Skin of body (tissue), 3 donors: ENCODE measurements at places on chromosomes 3 and 15.

DNA sequence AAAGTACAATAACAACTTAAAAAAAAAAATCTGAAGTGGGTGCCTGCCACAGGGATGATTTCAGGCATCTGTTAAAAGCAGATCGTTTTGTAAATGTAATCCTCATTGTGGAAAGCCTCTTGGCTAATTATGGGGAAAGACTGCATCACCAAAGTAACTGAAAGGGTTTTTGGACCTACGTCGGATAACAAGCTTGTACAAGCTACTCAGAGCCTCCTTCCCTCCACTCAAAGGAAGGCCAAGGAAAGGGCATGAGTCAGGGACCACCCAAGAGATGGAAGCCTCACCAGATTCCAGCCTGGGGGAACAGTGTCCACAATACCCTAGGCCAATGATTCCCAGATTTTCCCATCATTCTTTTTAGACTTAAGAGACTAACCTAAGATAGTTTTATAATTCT is 84.3 kb downstream of the ATP1B3 start:
- no peak for DNase-seq

DNA sequence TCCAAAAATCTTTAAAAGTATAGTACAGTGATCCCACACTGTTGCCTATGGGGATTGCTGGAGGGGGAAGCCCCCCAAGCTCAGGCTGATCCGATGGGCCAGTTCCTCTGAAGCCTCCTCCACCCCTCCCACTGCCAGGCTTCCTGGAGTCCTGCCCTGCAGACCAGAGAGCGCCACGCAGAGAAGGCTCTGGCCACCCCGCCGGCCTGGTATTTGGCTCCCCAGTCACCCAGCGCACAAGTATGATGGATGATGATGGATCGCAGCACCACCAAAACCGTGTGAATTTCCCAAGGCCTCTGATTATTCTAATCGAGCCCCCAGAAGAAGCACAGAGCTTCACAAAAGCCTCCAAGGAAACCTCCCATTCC is 259.0 kb downstream of the MECOM start:
- DNase-seq, result no peak

- DNase-seq, result no peak
These were observed 131.1 kb downstream of the ADAMTSL3 start for GRCh38 chr15:83784975-83785374.

- DNase-seq, result no peak
These were observed 145.9 kb downstream of the SHQ1 start for GRCh38 chr3:72702390-72702789.

- no peak for DNase-seq
These were observed 336.0 kb upstream of the KCNH8 start for GRCh38 chr3:18812316-18812715.

DNA sequence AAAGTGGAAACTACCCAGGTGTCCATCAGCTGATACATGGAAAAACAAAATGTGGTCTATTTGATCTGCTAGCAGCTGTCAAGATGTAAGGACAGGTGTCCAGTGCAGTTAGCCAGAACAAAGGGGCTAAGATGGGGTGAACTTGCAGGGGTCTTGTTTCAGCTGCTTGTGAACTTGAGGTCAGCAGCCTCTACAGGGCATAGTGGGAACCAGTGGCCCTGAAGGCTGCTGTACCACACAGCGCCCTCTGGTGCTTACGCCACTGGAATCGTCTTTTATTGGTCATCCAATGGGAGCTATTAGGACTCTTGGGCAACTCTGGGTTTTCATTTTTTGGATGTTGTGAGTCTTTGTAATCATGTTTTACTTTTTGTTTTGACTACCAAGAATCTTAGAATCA is 62.2 kb upstream of the CTSH start:
- no peak for DNase-seq

- DNase-seq, result no peak
These were observed 1239.2 kb downstream of the ROBO2 start for GRCh38 chr3:78279091-78279490.

GRCh38 chr3:160450846-160451245 is 1.3 kb upstream of the TRIM59 start:
- DNase-seq, result peak; percentile 6

- peak; percentile 91 for DNase-seq
These were observed 92.1 kb downstream of the ASB7 start for GRCh38 chr15:100694381-100695021.

- DNase-seq, result no peak
These were observed 206.3 kb upstream of the PRICKLE2 start for GRCh38 chr3:64431526-64432091.

GRCh38 chr15:26106556-26106955 is 243.4 kb upstream of the ATP10A start:
- DNase-seq, result no peak

- no peak for DNase-seq
These were observed 60.5 kb upstream of the LRIG1 start for GRCh38 chr3:66561367-66561766.

DNA sequence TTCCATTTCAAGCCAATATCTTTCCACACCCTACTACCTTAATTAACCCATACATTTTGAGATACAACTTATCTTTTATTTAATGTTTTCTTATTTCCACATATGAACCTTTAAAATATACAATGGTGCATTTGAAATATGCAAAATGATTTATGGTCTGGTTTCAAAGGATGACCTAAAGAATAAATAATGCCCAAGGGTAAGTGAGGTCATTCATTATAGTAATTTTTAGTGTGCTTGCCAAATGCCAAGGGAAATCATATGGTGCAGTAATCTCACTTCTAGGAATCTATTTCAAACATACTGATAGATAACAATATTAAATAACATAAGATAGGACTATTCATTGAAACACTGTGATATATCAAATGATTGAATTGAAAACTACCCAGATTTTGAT is 1055.4 kb downstream of the AGBL1 start:
- no peak for DNase-seq

DNA sequence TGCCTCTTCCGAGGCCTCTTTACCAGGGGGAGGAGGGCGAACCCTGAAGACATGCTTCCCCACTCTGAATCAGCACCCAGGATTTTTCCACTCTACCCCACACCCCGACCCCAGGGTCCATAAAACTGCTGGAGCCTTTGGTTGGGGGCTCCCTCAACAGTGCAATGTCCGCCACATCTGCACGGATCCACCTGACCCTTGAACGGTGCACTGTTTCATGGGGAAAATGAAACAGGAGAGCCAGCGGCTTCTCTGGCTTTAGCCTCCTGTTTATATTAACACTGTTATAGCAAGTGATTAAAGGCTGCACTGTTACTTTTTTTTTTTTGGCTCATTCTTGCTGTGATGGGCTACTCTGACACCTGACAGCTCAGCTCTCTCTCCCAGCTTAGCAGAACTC is 124.1 kb upstream of the DLG1 start:
- DNase-seq, result no peak

GRCh38 chr3:55690726-55691125 is 203.6 kb upstream of the WNT5A start:
- DNase-seq, result no peak

DNA sequence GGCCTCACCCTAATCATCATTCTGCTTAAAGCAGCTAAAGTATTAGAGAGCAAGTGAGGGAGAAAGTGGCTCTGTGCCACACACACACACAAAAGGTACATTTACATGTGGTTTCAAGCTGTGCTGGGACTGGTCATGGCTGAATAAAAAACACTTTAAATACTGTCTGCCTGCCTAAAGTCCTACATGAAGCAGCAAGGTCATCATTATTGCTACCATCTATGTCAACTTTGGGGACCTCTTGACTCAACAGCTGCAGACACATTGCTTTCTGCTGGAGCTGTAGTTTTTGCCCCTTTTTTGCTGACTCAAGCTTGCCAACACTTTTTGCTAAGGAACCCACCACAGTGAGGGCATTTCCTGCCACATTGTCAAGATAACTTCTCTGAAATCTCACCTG is 1237.9 kb downstream of the ROBO2 start:
- DNase-seq, result no peak

DNA sequence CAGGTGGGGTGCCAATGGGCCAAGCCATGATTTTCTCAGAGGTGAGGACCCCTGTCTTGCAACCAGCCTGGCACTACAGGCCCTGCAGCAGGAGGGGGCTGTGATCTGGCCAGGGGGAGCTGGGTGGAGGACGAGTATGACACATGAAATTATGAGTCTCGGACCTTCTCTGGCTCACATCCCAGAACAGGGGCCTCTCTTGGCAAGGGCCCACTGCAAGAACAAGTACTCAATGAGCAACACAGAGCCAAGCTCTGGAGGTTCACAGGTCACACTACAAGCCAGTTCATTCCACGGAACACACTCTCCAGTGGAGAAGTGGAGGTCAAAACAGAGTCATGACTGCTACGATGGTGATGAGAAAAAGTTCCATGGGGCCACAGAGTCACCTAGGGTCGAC is 28.3 kb downstream of the CCDC32 start:
- DNase-seq, result no peak

DNA sequence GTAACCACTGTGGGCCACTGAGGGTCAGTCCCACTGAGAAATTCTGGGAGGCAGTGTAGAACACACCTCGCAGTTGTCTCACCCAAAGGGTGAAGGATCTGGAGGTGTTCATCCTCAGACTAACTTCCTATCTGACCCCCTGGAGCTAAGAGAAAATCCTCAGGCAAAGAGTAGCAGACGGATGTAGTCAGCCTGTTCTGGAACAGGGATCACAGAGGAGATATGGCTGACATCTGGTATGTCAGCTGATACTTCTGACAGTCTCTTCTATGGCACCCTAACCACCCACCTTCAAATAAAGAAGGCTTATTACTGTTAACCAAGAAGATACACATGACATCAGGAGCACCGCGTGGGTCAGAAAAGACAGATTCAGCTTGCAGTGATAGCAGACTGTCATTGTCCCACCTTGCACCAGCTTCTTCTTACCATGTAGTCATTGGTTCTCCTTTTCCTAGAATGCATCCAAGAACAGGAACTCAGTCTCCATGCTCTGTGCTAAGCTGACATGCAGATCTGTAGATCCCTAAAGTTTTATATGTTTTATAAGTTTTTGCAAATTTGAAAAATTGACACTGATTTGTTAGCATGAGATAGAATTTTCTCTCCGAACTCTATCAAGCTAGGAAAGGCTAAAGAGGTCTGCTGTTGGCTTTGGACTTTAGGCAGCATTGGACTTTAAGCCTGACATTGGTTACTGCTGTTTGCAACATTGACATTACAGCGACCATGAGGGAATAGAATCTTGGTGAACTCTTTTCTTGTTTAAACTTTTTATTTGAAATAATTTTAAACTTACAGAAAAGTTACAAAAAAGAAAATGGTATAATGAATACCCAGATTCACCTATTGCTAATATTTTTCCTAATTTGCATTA is 60.4 kb downstream of the KBTBD12 start:
- no peak for DNase-seq

DNA sequence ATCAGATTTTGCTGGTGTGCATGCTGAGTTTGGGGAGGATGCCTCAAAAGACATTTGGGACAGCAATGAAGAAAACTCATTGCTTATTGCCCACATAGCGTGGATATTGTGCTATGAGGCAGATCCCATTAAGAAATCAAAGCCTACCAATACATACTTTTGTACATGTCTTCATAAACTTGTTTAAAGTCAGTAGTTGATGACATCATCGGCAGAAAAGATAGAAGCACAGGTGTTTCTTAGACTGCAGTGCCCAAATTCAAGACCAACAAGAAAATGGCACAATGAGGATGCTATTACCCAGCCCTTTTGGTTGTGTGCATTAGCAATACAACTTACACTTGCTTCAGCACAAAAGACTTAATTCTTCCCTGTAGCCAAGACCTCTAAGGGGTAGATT is 428.7 kb upstream of the RARB start:
- no peak for DNase-seq

- no peak for DNase-seq
These were observed 17.5 kb upstream of the BCHE start for GRCh38 chr3:165854696-165855095.

- DNase-seq, result no peak
These were observed 20.2 kb downstream of the DUOX2 start for GRCh38 chr15:45093622-45094357.

DNA sequence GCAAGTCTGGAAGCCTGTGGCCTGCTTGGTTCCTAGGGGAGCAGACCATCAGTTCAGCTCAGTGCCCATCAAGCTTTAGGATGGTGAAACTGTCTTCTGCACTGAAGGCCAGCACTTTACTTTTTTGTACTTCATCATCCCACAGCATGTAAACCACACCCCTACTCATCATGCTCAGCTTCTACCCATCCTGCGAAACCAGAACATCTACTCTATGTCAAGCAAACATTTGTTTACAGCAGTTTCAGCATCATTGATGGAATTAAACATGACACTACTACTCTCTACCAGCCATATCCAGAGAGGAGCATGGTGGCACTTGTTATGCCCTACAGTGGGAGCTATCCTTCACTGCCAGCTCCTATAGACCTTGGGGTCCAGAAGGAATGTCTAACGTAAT is 306.6 kb downstream of the SOX2 start:
- no peak for DNase-seq

- no peak for DNase-seq
These were observed 110.8 kb downstream of the TBC1D2B start for GRCh38 chr15:77966540-77967234.

DNA sequence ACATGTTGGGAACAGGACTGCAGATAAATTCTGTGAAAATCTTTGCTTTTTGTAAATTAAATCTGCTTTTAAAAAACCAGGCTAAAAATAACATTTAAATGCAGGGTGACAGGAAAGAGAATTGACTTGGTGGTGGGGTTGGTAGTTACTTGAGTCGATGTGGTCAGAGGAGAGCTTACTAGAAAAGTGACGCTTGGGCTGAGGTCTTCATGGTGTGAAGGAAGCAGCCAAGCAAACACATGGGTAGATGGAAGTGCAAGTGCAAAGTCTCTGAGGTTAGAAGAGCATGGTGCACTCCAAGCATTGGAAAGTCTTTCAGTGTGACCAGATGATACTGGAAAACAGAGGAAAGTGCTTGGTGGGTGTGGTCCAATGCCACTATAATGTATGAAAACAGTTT is 86.4 kb upstream of the THBS1 start:
- no peak for DNase-seq

DNA sequence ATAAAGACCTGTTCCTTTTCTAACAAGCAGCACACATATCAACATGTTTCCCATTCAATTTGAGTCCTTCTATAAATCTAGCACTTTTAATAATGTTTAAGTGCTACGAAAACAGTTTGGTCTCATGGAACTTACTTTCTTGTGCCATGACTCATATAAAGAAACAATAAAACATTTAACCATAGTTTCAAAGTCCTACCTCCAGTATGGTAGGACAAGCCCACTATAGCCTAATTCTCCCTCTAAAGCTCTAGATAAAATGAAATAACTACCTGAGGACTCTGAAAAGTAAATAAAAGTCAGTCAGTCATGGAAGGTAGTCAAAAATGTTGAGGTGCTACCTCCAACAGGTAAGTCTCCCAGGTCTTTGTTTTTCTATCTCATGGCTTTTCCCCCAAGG is 12.0 kb upstream of the PIK3CA start:
- DNase-seq, result no peak

DNA sequence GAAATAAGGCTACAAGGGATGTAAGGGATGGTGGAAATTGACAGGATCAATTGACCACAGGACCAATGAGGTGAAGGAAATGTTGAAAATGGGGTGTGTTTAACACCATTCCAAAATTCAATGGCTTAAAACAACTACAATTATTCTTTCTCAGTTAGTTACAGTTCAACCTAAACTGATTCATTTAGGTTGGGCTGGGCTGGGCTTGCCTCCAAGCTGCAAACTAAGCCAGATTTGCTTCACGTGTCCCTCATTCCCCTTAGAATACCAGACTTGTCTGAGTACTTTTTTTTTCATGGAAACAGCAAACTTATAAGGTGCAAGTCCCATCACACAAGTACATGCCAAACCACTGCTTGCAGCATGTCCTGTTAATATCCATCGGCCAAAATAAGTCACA is 280.1 kb downstream of the NEK10 start:
- no peak for DNase-seq

- no peak for DNase-seq
These were observed 44.6 kb downstream of the ANKRD28 start for GRCh38 chr3:15753056-15753710.
